ENCODE measurements at places on chromosomes 6 and 20. TPM values are rescaled to one million over a fixed set of nuclear protein-coding genes. Genes with fewer than 3 reads are reported as not detected.

DNA sequence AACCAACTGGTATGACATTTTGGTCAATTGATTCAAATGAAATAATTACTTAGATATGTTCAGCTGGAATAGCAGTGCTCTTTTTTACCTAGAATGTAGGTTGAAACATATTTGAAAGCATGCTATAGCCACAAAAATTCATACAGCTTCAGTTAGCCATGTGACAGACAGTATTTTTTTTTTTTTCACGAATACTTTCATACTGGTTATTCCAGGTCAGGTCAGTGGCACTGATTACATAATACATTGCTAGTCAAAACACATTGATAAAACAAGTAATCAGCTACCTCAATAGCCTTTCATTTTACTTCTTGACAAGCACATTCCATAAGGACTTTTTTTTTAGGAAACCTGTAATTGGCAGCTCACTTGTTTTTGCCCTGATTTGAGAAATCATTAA is 222.6 kb downstream of the EYA4 start:
- no peak for DNase-seq

GRCh38 chr20:25195014-25195961 is at the start of gene ENTPD6:
Gene ENTPD6, plus strand, starts transcription at chr20:25195712. Its CDS starts 10,825 bp downstream, at chr20:25206537.
- DNase-seq: peak; percentile 92

GRCh38 chr6:88458662-88459061 is 292.5 kb upstream of the CNR1 start:
- no peak for DNase-seq

- DNase-seq: no peak
Observed at GRCh38 chr6:5303682-5304081, 42.4 kb downstream of the FARS2 start.

DNA sequence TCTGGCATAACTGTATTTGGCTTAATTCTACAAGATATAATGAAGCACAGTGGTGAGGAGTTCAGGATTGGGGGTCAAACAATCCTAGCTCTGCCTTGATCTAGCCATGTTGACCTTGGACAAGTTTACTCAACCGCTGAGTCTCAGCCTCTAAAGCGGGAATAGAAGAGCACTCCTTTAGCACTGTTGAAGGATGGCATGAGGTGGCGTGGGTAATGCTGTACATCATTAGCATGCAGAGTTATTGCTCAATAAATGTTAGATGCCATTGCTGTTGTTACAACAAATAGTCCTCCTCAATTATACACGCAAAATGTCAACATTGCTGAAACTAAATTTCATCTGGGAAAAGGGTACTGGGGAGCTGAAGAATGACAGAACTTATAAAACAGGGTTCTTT is 78.6 kb downstream of the KIF13A start:
- no peak for DNase-seq

SLC22A3 gene
- 31.5 TPM for polyA plus RNA-seq

SIGLEC1 gene
- 2.7 TPM for polyA plus RNA-seq

MDFI gene
- polyA plus RNA-seq: 121 TPM

Data from right lung (tissue), 10 donors.